Stimulated activated CD4-positive, alpha-beta T cell treated with anti-CD3 and anti-CD28 coated beads, Interleukin-2, amount 100 ng/mL, for 4 hours (primary cell): ENCODE measurements at places on chromosomes 7 and 10.

- DNase-seq = no peak
Observed at GRCh38 chr7:106604303-106604924, 56.5 kb downstream of the CCDC71L start.

- DNase-seq = no peak
Observed at GRCh38 chr10:47127188-47127785, 172.7 kb upstream of the GDF10 start.

- DNase-seq = no peak
Observed at GRCh38 chr10:113326160-113327111, 226.4 kb upstream of the HABP2 start.

GRCh38 chr7:96530786-96531185 is 178.9 kb downstream of the SEM1 start:
- no peak for DNase-seq

DNA sequence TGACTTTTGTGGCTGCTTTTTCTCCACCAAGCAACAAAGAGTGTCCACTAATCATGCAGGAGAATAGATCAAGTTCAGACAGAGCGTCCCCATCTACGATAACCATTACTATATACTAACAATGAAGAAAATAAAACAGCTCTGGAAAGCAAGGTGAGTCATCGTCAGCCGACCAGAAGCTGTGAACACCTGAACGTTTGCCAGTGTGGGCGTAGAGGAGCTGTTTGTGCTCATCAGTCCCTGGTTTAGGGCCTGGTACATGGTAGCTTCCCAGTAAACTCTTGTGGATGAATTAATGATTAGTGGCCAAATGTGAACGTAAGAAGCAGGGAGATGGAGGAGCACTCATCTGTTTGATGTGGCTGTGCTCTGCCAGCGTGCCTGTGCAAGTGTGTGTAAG is 180.7 kb downstream of the EVX1 start:
- no peak for DNase-seq
